ENCODE measurements at places on chromosomes 1 and 21. TPM values are rescaled to one million over a fixed set of nuclear protein-coding genes. Genes with fewer than 3 reads are reported as not detected.

Gene CR1L
- not detected for total RNA-seq

Gene KIAA0040
- 8.8 TPM for total RNA-seq

Gene C1orf185
- total RNA-seq: not detected

Gene ST6GALNAC5
- total RNA-seq: 0.24 TPM

Gene TMPRSS3
- total RNA-seq: 4.3 TPM

Gene IFFO2
- 16.5 TPM for total RNA-seq

Gene NTRK1
- not detected for total RNA-seq

Gene PADI1
- total RNA-seq: 28.3 TPM

Gene AMY2B
- 0.95 TPM for total RNA-seq

Gene KRTAP19-3
- total RNA-seq: not detected

Gene LHX8
- not detected for total RNA-seq

Gene LMO4
- 37.1 TPM for total RNA-seq

Gene TMEM69
- 25.5 TPM for total RNA-seq

Gene TAS1R1
- not detected for total RNA-seq

Gene PODN
- total RNA-seq: not detected

Gene LCE1D
- not detected for total RNA-seq

Gene E2F2
- 9.0 TPM for total RNA-seq

Gene NCAM2
- total RNA-seq: not detected

Gene RPS6KC1
- total RNA-seq: 16.4 TPM

Gene CAMK1G
- not detected for total RNA-seq

Gene FAM72D
- total RNA-seq: 8.3 TPM

Gene CYP2J2
- total RNA-seq: 1.6 TPM

Gene KIF17
- total RNA-seq: 1.2 TPM

Gene A3GALT2
- not detected for total RNA-seq

Gene CALML6
- total RNA-seq: 2.1 TPM

Gene WLS
- total RNA-seq: 30.5 TPM

Gene G0S2
- total RNA-seq: 2.4 TPM

Gene SLAMF7
- total RNA-seq: 1.7 TPM

Gene BECN2
- total RNA-seq: 0.37 TPM

Gene SPATA46
- not detected for total RNA-seq

Gene PSRC1
- total RNA-seq: 28.6 TPM

Gene MYCL
- 6.2 TPM for total RNA-seq

Gene DPYD
- 24.1 TPM for total RNA-seq

Gene TNFRSF8
- not detected for total RNA-seq

Gene RNU1-2
- total RNA-seq: 1,333 TPM

Gene KCND3
- not detected for total RNA-seq

Gene SMCP
- not detected for total RNA-seq

Gene DNAJC6
- total RNA-seq: 11.2 TPM

Gene GRIK1
- not detected for total RNA-seq

Gene POLR3C
- total RNA-seq: 21.4 TPM

Gene NCF2
- 54.3 TPM for total RNA-seq

Gene AMY1A
- total RNA-seq: not detected

Gene PADI3
- total RNA-seq: 5.0 TPM

Gene KRTAP21-2
- total RNA-seq: not detected

Gene WNT2B
- 1.1 TPM for total RNA-seq

Gene ARHGEF16
- 25.1 TPM for total RNA-seq

Gene TNFSF4
- total RNA-seq: 0.23 TPM
